ENCODE measurements at places on chromosomes 5 and 9.
A peak's percentile ranks its signal among the peaks of the same experiment; 100 is the strongest.

DNA sequence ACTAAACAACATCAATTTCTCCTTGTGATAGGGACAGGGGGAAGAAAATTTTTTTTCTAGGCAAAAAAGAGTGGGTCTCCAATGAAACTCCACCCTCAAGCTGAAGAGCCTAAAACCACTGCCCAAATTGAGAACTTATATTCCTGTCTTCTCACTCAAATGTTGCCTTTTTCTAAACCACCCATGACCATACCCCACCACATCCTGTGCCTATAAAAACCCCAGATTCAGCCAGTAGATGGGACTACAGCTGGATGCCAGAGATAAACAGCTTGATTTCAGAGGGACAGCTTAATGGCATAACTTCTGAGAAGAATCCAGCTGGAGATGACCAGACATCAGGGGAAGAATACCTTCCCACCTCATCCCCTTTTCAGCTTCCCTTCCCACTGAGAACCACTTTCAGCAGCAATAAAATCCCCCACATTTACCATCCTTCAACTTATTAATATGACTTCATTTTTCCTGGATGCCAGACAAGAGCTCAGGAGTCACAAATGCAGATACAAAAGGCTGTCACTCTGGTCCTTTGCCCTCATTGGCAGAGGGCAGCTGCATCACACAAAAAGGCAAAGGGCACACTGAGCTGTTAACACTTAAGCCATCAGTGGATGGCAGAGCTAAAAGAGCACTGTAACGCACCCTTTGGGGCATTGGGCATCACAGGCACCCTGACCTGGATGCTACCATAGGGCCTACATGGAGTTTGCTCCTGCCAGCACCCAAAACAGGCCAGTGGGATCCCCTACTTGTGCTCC is 972.5 kb upstream of the CTNND2 start:
- DNase-seq = no peak

DNA sequence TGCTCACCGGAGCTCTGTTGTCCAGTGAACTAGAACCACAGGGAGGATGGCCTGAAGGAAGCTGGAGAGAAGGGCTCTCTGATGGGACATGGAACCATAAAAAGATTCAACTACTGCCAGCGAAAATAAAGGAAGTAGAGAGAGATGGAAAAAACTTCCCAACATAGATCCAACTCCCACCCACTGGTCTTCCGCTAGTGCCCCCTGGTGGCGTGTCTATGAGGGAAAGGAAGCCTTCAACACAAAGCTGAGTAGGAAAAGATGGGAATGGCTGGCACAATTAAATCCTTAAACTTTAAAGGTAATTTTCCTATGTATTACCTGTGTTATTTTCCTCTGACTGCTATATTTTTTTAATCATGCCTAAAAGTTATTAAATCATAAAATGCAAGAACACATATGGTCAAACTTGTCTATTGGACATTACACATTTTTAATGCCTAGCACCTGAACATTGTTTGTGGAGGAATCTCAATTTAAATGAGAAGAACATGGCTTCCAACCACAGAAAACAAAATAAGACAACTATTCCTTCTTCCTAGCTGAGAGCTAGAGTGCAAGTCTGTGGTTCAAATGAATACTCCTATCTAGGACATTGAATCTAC is 51.5 kb downstream of the CEP120 start:
- DNase-seq = peak; percentile 56

- DNase-seq = no peak
These were observed 13.6 kb upstream of the GPX3 start for GRCh38 chr5:151006704-151007334.

- DNase-seq = no peak
These were observed 72.5 kb downstream of the AP3B1 start for GRCh38 chr5:78221964-78222451.

DNA sequence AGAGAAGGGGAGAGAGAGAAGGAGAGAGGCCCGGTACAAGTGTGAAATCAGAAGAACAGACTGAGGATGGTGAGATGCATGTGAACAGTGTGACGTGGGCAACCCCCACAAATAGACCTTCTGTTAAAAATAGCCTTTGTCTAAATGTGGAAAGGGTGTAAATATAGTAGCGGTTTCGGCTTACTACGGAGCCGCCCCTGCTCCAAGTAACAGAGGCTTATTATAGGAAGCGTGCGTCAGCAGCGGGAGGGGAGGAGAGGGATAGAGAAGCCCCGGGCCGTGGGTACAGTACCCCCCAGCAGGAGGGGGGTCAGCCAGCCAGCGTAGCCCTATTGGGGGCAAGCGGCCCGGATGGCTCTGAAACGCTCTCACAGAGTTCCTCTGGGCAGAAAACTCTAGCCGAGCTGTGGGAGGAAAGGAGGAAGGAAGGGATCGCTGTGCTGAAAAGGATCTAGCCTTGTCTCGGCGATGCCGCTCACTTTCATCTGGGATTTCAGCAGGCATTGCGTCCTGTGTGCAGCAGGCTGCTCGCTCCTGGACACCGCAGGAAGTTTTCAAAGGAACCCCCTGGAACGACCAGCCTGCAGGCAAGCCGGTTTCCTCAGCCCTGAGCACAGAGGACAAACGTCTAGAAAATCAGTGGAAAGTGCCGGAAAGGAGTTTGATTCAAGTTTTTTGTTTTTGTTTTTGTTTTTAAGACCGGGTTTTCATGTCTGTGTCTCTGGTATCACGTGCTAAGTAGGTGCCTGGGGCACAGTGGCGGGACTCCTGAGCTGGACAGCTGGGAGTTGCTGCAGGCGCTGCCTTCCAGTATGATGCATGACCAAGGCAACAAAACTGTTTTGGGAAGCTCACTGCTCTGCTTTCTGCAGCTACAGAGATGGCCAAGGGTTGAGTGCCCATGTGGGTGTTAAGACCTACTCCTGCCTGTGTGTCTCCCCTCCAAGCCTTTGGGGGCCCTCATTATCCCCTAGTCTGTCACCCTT is 146.6 kb downstream of the SEC61B start:
- DNase-seq = no peak

- DNase-seq = no peak
These were observed 520 bp downstream of the PCDH12 start for GRCh38 chr5:141957367-141957996.

GRCh38 chr5:147081311-147081764 is 153.5 kb upstream of the STK32A start:
- no peak for DNase-seq

GRCh38 chr9:94097788-94098414 is 13.6 kb downstream of the PTPDC1 start:
- no peak for DNase-seq

GRCh38 chr9:94934816-94935328 is 208.4 kb downstream of the AOPEP start:
- DNase-seq = no peak

DNA sequence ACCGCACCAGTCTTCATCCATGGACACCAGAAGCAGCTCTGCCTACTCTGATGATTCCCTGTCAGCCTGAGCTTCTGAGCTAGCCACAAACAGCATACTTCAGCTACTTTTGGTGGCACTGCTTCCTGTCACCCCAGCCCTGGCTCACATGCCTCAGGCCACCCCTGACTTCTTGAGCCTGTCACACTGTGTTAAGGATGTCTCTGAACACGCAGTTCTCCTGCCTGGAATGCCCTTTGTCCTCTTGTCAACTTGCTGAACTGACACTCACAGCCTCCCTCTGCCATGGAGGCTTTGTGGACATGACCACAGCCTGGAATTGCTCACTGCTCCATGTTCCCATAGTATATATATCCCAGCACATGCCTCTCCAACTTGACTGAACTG is 7.2 kb downstream of the MACROH2A1 start:
- DNase-seq = no peak

- DNase-seq = no peak
These were observed 45.9 kb downstream of the TEK start for GRCh38 chr9:27154908-27155307.

GRCh38 chr5:67380431-67380830 is 183.8 kb upstream of the CD180 start:
- DNase-seq = no peak

Data from CD4-positive, alpha-beta T cell treated with Interleukin-17A for 4 hours (primary cell).